ENCODE measurements at places on chromosomes 13 and 19.
A peak's percentile ranks its signal among the peaks of the same experiment; 100 is the strongest.

DNA sequence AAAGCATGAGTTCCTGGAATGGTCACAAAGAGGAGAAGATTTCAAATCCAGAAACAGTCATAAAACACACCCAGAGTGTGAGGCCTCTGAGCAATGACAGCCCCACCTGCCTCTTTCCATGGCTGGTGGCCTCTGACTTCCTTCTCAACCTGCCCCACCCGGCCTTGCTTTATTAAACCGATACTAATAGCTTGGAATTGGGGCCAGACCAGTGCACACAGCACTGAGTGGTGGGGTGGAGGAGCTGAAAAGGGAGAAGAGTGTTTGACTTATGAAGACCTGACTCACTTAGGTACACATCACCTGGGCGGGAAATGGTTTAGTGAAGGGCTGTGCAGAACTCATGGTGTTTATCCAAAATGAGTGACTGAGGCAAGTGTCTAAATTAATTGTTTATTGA is 20.7 kb upstream of the CEACAM6 start:
- no peak for DNase-seq

DNA sequence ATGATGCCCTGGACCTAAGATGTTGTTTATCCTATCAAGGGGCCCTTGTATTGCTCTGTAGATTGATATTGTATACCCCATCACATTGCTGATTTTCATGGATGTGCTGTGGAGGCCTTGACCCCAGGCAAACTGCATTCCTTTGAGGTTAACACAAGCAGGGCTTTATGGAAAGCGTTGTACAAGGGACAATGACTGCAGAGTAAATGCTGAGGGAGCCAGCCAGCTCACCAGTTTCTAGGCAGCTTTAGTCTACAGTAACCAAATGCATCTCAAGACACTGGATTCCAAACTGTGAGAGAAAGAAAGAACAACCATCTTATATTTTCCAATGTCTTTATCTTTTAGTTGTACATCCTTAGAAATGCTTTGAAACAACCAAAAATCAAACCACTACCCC is 34.1 kb upstream of the EDNRB start:
- DNase-seq: no peak

GRCh38 chr13:34864671-34865070 is 77.4 kb upstream of the NBEA start:
- no peak for DNase-seq

GRCh38 chr13:50014386-50014785 is 858 bp upstream of the KCNRG start:
- DNase-seq: no peak

DNA sequence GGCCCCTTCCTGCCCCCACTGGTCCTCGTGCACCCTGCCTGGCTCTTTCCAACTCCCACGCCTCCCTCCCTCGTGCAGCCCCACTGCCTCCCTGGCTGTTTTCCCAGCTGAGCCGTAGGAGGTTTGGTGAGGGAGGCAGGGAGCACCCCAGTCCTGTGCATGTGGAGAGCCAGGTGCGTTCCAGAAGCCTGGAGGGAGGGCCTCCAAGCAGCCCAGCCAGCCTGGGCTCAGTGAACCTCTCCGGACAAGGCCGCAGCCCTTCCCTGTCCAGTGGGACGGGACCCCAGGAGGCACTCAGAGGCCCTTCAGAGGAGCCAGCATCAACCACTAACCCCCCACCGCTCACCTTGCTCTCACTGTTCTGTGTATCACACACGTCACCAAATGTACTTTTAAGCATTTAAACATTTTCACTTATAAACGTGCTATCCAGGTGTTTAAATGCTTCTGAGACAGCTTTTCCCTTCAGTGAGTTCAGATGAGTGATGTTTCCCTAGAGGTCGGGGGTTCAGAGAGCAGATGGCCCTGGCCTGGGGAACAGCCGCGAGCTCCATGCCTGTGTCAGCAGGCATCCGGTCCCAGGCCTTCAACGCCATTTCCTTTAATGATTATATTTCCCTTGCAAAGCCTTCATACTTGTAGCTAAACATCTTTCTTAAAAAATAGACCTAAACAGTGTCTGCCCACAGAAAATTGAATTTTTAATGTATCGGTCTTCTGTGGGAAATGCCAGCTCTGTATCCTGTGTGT is 122.6 kb downstream of the ATP11A start:
- no peak for DNase-seq

GRCh38 chr13:48477191-48477855 is 55.6 kb downstream of the RCBTB2 start:
- no peak for DNase-seq

- DNase-seq: no peak
Measured at GRCh38 chr13:73025217-73026012, 33.4 kb upstream of the KLF5 start.

- peak; percentile 69 for DNase-seq
Measured at GRCh38 chr13:46211483-46212351, at the start of gene LRRC63. Gene LRRC63 (plus strand): TSS chr13:46211928. CDS start chr13:46213035, 1,107 bp downstream.

- DNase-seq: peak; percentile 25
Measured at GRCh38 chr13:102869948-102870676, 24.3 kb downstream of the ERCC5 start.

DNA sequence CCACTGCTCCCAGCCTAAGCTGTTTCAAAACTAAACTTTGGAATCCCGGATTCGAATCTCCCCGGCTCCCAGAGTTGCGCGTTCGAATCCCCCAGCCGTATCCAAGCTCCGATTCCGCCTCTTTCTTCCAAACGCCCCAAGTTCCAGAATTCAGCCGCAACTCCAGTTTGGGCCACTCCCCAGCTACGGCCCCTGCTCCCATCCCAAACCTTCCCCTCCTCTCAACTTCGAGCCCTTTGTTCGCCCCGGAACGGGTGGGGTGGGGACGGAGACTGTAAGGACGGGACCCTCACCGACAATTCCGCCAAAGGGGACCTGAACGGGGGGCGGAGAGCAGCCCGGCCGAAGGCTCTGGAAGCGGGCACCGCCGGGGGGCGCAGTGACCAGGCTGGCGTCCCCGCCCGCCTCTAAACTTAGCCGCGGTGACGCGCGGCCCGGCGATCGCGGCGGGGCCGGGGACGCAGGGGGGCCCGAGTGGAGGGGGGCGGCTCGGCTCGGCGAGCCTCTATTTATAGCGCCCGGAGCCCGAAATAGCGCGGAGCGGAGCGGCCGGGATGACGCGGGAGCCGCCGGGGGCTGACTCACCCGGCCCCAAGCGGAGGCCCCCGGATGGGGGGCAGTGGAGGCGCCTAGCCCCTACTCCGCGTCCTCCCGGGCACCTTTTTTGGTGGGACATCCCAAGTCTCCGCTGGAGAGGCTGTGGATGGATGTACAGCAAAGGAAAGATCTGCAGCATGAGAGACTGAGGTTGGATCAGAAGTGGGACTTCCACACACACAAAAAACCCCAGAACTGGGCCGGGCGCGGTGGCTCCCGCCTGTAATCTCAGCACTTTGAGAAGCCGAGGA is 4.9 kb upstream of the ERCC1 start:
- DNase-seq: peak; percentile 64

- peak; percentile 12 for DNase-seq
Measured at GRCh38 chr13:101178406-101178805, 237.9 kb downstream of the NALCN start.

DNA sequence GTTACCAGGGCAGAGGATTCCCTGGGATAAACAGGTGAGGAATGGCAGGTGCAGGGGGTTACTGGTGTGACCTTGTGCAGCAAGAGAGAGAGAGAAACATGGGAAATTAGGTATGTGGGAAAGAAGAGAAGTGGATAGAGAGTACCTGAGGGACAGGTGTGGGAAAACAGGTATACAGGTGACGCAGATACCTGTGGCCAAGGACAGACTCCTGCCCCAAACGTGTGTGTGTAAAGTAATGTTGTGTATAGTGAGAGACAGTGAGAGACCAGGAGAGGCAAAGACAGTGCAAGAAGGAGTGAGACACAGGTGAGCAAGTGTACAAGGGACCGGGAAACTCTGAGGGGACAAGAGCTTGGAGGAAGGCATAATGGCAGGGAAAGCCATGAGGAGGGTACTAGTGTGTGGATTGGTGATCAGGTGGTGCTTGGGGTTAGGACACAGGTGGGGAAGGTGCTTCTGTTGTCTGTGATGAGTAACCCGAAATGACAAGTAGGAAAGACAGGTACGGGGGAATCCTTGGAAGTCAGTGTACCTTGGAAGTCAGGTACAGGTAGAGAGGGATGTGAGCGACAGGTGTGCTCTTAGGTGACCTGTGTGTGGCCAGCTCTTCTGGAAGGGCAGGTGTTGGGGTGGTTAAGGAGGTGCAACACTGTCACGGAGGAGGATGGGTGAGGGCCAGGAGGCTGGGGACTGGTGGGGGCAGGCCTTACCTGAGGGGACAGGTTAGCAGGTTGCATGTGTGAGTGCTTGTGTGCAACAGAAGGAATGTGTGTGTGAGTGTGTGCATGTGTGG is 2.8 kb downstream of the ERFL start:
- no peak for DNase-seq

DNA sequence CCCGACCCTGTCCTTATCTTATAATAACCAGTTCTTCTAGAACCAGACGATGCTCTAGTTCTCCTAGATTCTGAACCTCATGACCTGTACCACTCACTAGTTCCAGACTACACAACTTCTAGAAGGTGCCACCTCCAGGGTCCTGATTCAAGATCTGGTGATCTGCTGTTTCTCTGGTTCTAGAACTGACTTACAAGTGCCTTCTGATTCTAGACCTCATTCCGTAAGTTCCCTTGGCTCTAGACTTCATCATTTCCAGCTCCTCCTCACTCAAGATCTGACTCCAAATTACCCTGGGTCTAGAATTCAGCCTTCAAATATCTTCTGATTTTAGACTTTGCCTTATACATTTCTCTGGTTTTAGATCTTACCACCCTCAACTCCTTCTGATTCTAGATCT is 5.0 kb upstream of the PPP5C start:
- DNase-seq: no peak

DNA sequence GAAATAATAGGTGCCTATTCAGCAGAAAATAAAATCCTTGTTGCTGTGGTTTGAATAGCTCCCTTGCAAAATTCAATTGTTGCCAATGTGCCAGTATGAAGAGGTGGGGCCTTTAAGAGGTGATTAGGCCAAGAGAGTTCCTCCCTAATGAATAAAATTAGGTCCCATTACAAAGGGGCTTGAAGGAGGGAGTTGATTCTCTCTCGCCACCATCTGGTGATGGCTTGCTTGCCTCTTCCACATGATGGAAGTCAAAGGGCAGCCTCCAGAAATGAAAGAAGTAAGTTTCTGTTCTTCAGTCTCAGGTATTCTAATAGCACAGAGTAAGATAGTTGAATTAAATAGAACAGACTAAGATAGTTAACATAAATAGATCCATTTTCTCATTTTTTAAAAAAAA is 3.0 kb upstream of the EEF1AKMT1 start:
- DNase-seq: no peak

- DNase-seq: no peak
Measured at GRCh38 chr13:93881411-93881810, 598.1 kb downstream of the DCT start.

GRCh38 chr13:80563439-80563838 is 222.5 kb upstream of the SPRY2 start:
- no peak for DNase-seq

Measured in right kidney (tissue), 9 donors.